ENCODE measurements at places on chromosomes 2 and 18. TPM values are rescaled to one million over a fixed set of nuclear protein-coding genes. Genes with fewer than 3 reads are reported as not detected.

DNA sequence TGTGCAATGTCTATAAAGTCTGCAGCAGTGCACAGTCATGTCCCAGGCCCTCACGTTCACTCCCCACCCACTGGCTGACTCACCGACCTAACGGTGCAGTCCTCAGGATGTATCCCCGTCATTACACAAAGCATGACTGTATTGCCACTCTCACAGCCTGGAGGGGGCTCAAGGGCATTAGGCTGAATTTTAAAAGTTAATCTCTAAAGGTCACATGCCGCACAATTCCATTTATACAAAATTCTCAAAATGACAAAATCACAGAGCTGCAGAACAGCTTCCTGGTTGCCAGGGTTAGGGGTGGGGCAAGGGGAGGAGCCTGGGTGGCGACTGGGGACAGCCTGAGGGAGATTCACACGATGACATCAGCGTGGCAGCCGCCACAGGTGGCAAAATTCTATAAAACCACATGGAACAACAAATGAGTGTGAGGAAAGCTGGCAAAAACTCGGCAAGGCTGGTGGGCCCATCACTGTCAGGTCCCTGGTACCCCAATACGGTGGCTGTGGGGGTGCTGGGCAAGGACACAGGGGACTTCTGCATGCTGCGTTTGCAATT, 97.6 kb downstream of the NDUFA10 start:
- H3K4me1 ChIP-seq, result no peaks in the 10 kb centered on the region
- peak overlapping the region; percentile 20 for H3K4me3 ChIP-seq
- H3K27ac ChIP-seq, result no peak overlapping the region
- H3K36me3 ChIP-seq, result no peaks in the 10 kb centered on the region

- no peak overlapping the region for H3K4me3 ChIP-seq
- H3K36me3 ChIP-seq, result no peaks in the 10 kb centered on the region
- H3K27ac ChIP-seq, result no peak overlapping the region
- peaks cover 82% of the 10 kb centered on the region for H3K4me1 ChIP-seq
- no peak for DNase-seq
These were observed 110.8 kb downstream of the SPTBN1 start for GRCh38 chr2:54566896-54567295.

DNA sequence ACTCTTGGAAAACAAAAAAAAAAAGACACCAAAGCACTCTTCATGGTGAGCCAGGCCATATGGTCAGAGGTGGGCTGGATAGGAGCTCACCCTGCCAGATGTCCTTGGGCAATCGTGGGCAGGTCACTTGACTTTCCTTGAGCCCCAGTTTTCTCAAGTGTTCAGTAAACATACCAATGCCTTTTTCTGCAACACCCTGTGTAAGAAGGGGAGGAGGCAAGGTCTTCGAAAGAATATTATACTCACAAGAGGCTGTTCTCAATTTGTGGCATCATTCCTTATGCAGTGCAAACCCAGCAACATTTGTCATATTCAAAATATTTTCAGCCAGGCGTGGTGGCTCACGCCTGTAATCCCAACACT, 22.9 kb upstream of the TMEM87B start:
- peak; percentile 71 for DNase-seq
- H3K4me3 ChIP-seq, result no peak overlapping the region
- no peaks in the 10 kb centered on the region for H3K36me3 ChIP-seq

The EFR3B gene
- 9.0 TPM for total RNA-seq

DNA sequence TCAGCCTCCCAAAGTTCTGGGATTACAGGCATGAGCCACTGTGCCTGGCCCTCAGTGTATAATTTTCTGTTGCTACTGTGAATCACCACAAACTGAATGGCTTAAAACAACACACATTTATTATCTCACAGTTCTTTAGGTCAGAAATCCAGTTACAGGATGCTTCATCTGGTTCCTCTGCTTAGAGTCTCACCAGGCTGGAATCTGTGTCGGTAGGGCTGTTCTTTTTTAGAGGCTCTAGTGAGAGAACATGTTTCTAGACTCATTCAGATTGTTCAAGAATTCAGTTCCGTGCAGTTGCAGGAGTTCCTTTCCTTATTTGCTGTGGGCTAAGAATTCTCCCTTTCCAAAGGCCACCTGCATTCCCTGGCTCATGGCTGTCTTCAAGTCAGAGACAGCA, 22.2 kb downstream of the CCDC121 start:
- no peak overlapping the region for H3K27ac ChIP-seq
- no peak overlapping the region for H3K4me3 ChIP-seq
- no peaks in the 10 kb centered on the region for H3K4me1 ChIP-seq
- H3K27me3 ChIP-seq, result no peaks in the 10 kb centered on the region
- no peak for DNase-seq

DNA sequence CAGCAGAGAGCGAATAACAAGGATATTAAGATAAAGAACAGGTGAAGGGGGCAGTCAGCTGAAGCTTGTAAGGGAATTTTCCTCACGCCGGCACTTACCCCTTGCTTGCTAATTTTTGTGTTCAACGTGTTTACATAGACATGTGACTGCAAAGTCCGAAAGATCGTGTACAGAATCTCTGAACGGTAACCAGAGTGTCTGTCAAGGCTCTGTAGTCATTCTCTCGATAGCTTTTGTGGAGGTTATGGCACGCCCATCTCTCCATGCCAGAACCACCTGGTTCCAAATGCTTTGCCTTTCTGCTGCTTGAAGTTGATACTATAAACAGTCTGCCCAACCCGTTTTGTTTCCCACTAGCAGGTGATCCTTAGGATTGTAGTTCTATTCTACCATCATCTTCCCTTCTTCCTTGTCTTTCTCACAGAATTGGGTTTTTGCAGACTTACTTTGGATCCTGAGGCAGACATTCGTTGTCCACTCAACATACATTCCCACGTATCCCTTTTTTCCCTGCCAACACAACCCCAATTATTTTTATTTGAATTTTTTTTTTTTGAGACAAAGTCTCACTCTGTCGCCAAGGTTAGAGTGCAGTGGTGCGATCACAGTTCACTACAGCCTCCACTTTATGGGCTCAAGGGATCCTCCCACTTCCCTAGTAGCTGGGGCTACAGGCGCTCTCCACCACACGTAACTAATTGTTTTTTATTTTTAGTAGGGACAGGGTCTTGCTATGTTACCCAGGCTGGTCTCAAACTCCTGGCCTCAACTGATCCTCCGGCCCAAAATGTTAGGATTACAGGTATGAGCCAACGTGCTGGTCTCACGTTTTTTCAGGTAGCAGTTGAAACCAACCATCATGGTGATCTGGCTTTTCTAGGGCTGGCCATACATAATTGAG, 1.3 kb upstream of the USP34 start:
- peak overlapping the region; percentile 64 for H3K4me3 ChIP-seq
- H3K27ac ChIP-seq, result peak overlapping the region; percentile 97
- peaks cover 11% of the 10 kb centered on the region for H3K36me3 ChIP-seq
- H3K27me3 ChIP-seq, result no peaks in the 10 kb centered on the region

GRCh38 chr2:197258580-197258979, 52.0 kb downstream of the ANKRD44 start:
- peak overlapping the region; percentile 13 for H3K27ac ChIP-seq
- no peak for DNase-seq
- H3K27me3 ChIP-seq, result no peaks in the 10 kb centered on the region
- H3K4me1 ChIP-seq, result peaks cover 72% of the 10 kb centered on the region

- H3K27ac ChIP-seq, result peak overlapping the region; percentile 94
- DNase-seq, result peak; percentile 91
- H3K4me3 ChIP-seq, result peak overlapping the region; percentile 60
- peaks cover 17% of the 10 kb centered on the region for H3K36me3 ChIP-seq
- H3K27me3 ChIP-seq, result no peaks in the 10 kb centered on the region
These were observed 819 bp upstream of the KLF11 start for GRCh38 chr2:10042301-10043161.

DNA sequence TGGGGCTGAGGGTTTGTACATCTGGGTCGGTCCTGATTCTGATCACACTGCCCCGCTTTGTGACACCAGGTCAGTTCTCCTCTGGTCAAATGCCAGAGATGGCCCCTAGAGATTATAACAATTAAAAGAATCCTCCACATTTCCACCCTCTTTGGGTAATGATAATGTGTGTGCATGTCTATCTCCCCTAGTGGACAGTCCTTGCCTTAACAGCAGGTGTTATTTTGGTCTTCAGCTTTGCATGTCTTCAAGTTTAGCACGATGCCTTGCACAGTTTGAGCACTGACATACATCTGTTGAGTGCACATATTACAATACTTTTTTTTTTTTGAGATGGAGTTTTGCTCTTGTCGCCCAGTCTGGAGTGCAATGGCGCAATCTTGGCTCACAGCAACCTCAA, 25.7 kb upstream of the COX7A2L start:
- H3K27ac ChIP-seq, result no peak overlapping the region
- H3K4me3 ChIP-seq, result no peak overlapping the region
- H3K27me3 ChIP-seq, result no peaks in the 10 kb centered on the region
- H3K36me3 ChIP-seq, result no peaks in the 10 kb centered on the region
- no peaks in the 10 kb centered on the region for H3K4me1 ChIP-seq
- DNase-seq, result no peak

The SPATS2L gene
- 100 TPM for total RNA-seq

GRCh38 chr2:132825601-132826000, 155.6 kb upstream of the LYPD1 start:
- no peak overlapping the region for H3K4me3 ChIP-seq
- no peak overlapping the region for H3K27ac ChIP-seq
- H3K4me1 ChIP-seq, result no peaks in the 10 kb centered on the region
- H3K27me3 ChIP-seq, result no peaks in the 10 kb centered on the region

- H3K4me1 ChIP-seq, result no peaks in the 10 kb centered on the region
- H3K27ac ChIP-seq, result no peak overlapping the region
- H3K36me3 ChIP-seq, result no peaks in the 10 kb centered on the region
- H3K4me3 ChIP-seq, result no peak overlapping the region
- H3K27me3 ChIP-seq, result no peaks in the 10 kb centered on the region
These were observed 176.9 kb downstream of the UBE2E3 start for GRCh38 chr2:181157326-181157725.

- no peaks in the 10 kb centered on the region for H3K36me3 ChIP-seq
- H3K27me3 ChIP-seq, result no peaks in the 10 kb centered on the region
- H3K27ac ChIP-seq, result peak overlapping the region; percentile 15
- H3K4me3 ChIP-seq, result no peak overlapping the region
- peak; percentile 50 for DNase-seq
These were observed 16.2 kb upstream of the MAPRE2 start for GRCh38 chr18:35024965-35025364.

- peak overlapping the region; percentile 88 for H3K4me3 ChIP-seq
- peaks cover 23% of the 10 kb centered on the region for H3K4me1 ChIP-seq
- no peak for DNase-seq
- H3K36me3 ChIP-seq, result no peaks in the 10 kb centered on the region
- H3K27me3 ChIP-seq, result peaks cover 7% of the 10 kb centered on the region
These were observed 641 bp downstream of the MAPRE3 start for GRCh38 chr2:26970928-26971627.

DNA sequence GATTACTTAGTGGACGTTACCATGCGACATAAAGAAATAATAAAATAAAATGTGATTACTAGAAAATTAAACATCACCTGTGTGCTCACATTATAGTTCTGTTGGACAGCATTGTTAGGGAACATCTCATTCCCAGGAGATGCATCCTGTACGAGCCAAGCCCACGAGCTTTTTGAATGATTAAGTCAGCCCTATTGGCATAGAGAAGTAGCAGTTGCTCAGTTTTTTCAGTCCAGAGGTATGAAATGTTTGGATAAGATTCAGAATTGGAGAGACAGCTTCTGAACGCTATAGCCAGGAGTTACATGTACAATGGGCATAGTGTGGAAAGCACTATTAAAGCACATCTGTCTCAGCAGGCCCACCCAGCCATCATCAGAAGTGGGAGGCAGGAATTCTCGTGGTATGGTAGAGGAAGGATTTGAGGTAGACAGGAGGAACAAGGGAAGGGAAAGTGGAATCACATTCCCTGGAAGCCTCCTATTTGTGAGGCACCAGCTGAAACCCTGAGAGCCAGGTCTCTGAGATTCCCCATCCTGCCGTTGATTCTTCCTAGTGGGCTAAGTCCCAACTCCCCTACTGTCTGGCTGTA, 8.6 kb downstream of the SPATS2L start:
- H3K36me3 ChIP-seq, result no peaks in the 10 kb centered on the region
- H3K27ac ChIP-seq, result no peak overlapping the region
- no peak overlapping the region for H3K4me3 ChIP-seq
- no peaks in the 10 kb centered on the region for H3K27me3 ChIP-seq
- DNase-seq, result no peak

DNA sequence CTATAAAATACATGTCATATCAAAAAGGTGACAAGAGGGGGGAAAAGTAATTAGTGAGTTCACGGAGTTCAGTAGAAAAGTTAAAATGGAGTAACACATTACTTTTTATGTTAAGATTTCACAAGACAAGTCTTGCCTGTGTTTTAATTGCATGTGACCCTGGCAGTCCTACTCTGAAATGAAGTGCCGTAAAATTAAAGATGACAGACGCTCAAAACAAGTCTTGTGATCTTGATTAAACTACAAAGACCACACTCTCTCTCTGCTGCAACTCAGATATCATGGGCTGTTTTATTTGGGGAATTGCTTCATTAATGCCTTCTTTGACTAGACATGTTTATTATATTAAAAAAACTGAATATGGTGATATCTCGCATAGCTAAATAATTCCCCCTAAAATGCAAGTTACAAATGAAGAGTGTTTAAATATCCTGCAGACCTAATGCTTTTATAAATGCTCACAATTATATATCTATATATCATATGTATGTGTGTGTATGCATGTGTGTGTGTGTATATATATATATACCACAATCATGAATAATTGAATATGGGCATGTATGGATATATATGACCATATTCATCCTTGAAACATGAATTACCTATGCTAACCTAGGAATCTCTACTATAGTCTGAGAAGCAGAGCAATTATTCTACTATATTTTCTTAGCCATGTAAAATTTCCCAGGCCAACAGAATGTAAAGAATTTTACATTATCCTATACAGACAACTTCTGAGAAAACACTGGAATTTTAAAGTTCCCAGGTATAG, 647.5 kb downstream of the ARHGAP15 start:
- no peak overlapping the region for H3K27ac ChIP-seq
- no peaks in the 10 kb centered on the region for H3K36me3 ChIP-seq
- DNase-seq, result no peak
- H3K4me1 ChIP-seq, result no peaks in the 10 kb centered on the region
- no peaks in the 10 kb centered on the region for H3K27me3 ChIP-seq

- H3K27me3 ChIP-seq, result no peaks in the 10 kb centered on the region
- no peaks in the 10 kb centered on the region for H3K4me1 ChIP-seq
- H3K36me3 ChIP-seq, result peaks cover 9% of the 10 kb centered on the region
These were observed 108.3 kb downstream of the DYSF start for GRCh38 chr2:71561441-71562267.

The PPP3R1 gene
- total RNA-seq, result 54.5 TPM

The SLC4A5 gene
- total RNA-seq, result 4.2 TPM

DNA sequence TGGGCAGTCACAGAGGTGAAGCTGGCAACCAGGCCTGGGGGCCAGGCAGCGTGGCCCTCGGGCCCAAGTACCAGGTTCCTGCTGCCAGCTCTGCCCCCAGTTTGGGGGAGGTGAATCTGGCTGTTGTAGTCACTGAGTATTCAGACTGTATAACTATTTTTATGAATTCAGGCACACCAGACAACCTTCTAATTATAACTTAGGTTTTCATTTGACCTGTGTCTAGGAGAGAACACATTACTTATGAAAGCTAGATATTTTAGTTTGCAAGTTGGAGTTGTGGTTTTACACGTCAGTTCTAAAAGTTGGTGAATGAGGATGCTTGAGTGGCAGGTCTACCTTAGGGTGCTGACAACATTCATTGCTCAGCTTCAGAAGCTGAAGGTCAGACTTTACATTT, 71.7 kb downstream of the LIMS1 start:
- H3K27me3 ChIP-seq, result no peaks in the 10 kb centered on the region
- peaks cover 13% of the 10 kb centered on the region for H3K4me1 ChIP-seq

Measured in lower lobe of right lung (tissue), 2 donors.